ENCODE measurements at places on chromosomes 16 and 17. TPM values are rescaled to one million over a fixed set of nuclear protein-coding genes. Genes with fewer than 3 reads are reported as not detected.
A peak's percentile ranks its signal among the peaks of the same experiment; 100 is the strongest.

- DNase-seq = no peak
Measured at GRCh38 chr16:14499110-14499509, 130.9 kb downstream of the PARN start.

ITGAD gene
- not detected for polyA plus RNA-seq

DNA sequence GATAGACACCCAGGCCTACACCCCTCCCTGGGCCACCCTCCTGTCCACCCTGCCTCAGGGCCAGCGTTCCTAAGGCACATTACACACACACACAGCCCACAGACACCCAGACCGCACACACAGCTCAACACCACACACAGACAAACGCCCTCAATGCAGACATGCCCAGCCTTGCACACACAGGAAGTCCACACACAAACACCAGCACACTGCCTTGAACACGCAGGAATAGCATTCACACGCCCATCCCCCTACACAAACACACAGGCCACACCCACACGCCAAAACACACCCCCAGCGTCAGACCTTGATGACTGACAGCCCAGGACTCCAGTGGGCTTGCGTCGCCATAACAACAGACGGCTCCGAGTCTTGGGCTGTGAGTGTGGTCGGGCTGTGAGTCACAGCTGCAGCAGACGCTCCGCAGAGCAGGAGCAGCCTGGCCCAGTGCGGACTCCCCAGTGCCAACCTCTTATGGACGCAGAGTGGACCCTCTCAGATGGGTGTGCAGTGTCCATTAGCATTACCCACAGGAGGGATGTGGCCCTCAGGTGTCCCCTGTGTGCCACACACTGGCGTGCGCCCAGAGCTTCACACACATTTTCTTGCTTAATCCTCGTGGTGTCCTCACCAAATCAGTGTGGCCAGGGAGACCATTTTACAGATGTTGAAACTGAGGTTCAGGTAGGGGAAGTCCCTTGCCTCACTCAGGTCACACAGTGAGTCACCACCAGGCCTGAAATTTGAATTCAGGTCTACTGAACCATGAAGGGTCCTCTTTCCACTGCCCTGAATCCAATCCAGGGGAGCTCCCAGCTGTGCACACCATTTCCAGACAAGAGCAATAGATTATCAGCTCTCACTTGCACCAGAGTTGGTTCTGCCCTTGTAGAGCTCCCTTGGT, 17.8 kb upstream of the RAI1 start:
- peak; percentile 97 for DNase-seq

DNA sequence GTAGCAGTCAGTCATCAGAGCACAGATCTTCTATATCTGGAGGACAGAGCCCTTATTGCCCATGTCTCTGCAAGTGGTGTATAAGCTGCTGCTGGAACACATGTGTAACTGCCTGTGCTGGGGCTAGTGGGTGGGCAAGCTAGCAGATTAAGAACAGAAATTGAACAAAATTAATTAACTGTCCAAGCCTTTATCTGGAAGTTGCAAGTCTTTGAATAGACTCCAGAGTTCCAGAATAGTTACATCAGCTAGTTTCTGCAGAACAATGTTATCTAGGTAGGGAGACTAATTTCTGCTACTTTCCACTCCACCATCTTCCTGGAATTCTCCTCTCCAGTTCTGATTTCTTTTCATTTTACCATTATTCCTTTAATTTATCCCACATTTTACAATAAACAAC, 287.3 kb downstream of the ZFHX3 start:
- no peak for DNase-seq

PSMC5 gene
- 258 TPM for polyA plus RNA-seq

PLXDC1 gene
- 15.8 TPM for polyA plus RNA-seq

DNA sequence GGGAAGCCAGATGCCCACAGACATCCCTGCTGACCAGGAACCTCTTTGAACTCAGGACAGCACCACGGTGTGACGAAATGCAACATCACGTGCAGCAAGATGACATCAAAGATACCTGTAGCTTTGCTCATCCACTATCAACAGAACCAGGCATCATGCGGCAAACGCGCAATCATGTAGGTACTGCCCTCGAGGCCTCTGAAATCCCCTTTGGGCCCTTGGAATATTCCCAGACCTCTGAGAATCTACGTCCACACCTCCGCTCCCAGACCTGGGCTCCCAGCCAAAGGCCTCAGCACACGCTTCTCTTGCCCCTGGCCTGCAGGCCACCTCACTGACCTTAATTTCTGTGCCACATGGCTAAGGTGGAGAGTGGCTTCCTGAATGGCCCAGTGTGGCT, 7.3 kb downstream of the CX3CL1 start:
- DNase-seq = no peak

DNA sequence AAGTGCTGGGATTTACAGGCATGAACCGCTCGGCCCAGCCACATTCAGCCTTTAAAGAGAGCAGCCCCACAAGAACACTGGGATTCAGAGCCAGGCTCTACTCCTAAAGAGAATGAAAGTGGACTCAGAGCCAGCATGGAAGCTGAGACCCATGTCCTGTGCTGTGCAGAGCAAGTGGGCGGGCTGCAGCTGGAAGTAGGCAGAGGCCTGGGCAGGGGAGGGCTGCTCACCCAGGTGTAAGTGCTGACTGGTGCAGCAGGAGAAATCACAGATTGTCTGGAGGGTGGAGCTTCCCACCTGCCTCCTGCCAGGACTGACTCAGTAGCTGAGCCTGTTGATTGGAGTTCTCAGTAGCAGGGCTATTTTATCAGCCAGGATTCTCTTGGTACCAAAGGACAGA, 178.7 kb downstream of the KATNIP start:
- DNase-seq = no peak

FOXF1 gene
- polyA plus RNA-seq = 1.4 TPM

ABAT gene
- 76.9 TPM for polyA plus RNA-seq

GRCh38 chr17:9936095-9936494, 31.0 kb upstream of the RCVRN start:
- DNase-seq = no peak

GRCh38 chr16:78877114-78877655, 723.4 kb downstream of the MAF start:
- DNase-seq = no peak

PTGES3L gene
- polyA plus RNA-seq = 1.5 TPM

DNA sequence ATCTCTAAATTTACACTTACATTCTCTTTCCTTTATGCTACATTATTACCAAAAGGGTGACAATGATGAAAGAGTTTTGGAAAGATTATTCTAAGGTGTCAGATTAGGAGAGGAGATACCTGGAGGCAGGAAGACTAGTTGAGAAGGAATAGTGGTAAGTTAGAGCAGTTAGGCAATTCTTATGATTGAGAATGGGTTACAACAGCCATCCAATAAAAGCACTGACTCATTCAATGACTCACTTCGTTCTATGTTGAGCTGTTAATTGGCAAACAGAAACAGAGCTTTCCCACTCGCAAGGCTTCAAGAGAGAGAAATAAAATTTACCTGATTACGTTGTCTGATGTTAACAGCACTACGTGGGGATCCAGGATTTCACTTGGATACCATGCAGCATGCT, 5.8 kb downstream of the NUP88 start:
- no peak for DNase-seq

FBXW10B gene
- polyA plus RNA-seq = not detected

DNA sequence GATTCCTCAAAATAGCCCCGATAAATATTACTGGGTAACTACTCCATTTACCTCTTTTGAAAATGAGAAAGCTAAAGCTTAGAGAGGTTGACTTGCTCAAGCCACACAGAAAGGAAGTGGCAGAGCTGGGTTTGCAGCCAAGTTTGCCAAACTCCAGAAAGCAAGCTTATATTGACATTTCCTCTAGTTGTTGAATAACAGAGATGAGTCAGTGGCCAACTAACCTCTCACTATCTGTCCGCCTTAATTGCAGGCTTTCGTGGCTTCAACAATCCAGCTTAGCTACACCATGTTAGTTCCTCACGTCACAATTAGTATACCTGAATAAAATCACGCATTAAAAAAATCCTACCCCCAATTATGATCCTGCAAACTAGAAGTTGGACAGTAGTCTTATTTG, 151.7 kb downstream of the CNTNAP4 start:
- DNase-seq = no peak

CDR2L gene
- 26.6 TPM for polyA plus RNA-seq

DNA sequence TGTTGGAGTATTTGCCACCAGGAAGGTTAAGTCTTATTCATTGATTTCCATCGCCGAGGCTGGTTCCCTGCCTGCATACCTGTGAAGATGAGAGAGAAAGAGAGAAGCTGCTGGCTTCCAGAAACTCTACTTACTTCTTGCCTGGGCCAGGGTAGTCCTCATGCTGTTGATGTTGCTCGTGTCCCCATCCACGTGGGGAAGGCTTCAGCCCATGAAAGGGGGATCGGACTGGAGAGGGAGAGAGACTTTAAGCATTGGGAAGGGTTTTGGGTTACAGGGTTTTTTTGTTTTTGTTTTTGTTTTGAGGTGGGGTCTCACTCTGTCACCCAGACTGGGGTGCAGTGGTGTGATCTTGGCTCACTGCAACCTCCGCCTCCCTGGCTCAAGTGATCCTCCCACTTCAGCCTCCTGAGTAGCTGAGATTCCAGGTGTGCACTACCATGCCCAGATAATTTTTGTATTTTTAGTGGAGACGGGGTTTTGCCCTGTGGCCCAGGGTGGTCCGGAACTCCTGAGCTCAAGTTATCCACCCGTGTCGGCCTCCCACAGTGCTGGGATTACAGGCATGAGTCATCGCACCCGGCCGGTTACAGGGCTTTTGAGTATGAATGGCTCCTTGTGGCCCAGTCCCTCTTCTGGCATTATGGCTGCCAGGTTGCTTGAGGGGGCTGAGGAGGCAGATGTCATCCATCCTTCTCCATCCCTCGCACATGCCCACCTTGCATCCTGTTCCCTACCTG, 26.6 kb downstream of the ITGB3 start:
- no peak for DNase-seq

- no peak for DNase-seq
Measured at GRCh38 chr17:75480281-75480680, 23.8 kb downstream of the TMEM94 start.
